ENCODE measurements at places on chromosomes 12 and 14.

DNA sequence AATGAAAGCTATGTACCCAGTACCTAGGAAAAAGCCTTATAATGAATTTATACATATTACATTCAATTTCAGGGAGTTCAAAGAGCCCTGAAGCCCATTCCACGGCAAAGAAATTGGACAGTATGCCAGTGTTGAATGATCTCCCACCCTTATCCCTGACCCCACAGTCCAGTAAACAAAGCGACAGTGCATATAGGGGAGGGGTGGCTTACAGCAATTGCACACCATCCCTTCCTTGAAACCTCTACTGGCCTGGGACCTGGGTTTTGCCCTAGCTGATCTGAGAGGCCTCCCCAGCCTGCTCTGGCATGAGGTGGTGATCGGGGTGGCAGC, 17.3 kb upstream of the RND1 start:
- no peak for DNase-seq

DNA sequence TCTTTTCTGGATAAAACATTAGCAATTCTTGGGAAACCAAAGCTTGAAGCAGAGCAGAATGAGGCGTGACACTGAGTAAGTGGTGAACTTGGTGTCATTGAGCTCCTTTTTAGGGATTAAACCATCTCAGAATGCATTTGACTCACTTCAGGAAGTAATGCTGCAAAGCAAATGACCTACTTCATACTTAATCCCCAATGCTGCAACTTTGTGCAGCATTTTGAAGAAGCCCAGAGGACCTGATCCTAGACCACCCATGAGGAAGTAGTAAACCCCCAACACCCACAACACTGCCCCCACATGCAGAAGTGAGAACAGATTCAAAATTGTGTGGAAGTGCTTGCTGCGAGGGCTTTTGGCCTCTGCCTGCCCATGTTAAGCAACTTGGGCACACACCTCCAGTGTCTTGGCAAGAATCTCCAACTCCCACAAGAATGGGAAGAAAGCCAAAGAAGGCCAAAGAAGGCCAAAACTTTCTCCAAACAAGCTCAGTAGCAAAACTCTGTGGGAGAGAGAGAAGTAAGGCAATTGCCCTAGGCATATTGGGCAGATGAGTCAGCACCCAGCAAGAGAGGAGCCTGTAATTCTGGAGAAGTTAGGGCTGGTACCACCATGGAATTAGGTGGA, 69.2 kb upstream of the ETV6 start:
- no peak for DNase-seq

DNA sequence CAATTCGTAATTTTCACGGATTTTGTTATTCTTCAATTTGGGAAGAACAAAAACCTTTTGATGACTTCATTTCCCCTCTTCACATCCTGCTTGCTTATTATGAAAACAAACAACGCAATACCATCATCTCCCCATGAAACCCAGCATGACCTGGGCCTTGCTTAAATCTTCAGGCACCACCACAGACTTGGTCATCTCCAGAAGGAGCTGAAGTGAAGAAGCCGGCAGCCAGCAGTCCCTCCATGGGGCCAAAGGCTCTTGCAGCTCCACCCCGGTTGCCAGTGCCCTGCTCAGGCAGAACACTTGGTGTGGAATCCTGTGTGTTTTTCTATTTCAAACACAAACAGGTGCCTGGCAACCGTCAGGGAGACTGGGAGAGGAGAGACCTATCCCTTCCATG, 982.9 kb upstream of the TMEM132C start:
- no peak for DNase-seq

DNA sequence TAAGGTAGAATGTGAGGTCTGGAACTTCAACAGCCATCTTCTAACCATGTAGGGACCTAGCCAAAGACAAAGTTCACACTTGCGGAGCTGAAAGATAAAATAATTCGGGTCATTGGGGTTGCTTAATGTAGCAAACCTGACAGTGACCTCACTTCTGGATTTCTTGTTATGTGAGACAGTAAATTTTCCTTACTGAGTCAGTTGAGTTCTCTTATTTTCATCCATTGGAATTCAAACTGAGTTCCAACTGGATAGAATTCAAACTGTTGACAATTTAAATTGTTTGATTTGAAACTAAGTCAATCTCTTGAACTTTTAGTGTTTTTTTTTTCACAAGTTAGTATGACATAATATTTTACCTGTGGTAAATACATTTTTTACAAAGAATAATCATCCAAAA, 406.5 kb downstream of the ADAMTS20 start:
- no peak for DNase-seq

DNA sequence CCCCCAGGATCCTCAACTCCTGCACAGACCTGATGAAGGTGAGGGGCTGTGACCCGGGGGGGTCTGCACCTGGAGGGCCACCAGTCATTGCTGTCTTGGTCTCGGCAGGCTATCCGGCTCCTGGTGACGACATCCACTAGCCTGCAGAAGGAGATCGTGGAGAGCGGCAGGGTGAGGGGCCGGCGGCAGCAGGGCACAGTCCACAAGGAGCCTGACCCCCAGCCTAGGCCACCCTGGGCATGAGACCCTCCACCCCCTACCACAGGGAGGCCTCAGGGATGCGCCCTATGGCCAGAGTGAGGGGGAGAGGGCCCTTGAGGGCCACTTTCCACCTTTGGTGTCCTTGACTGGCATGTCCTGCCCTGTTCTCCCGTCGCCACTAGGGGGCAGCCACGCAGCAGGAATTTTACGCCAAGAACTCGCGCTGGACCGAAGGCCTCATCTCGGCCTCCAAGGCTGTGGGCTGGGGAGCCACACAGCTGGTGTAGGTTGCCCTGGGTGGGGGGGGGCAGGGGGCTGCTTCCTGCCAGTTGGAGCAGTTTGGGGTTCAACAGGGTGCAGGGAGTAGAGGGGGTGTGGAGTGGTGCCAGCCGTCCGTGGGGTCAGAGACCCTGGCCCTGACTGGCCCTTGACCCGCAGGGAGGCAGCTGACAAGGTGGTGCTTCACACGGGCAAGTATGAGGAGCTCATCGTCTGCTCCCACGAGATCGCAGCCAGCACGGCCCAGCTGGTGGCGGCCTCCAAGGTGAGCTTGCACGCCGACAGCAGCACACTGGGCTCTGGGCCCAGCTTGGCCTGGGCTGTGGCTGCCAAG, 25.0 kb downstream of the HIP1R start:
- DNase-seq: peak; percentile 91

GRCh38 chr12:122819209-122819785, 16.0 kb upstream of the HIP1R start:
- no peak for DNase-seq

DNA sequence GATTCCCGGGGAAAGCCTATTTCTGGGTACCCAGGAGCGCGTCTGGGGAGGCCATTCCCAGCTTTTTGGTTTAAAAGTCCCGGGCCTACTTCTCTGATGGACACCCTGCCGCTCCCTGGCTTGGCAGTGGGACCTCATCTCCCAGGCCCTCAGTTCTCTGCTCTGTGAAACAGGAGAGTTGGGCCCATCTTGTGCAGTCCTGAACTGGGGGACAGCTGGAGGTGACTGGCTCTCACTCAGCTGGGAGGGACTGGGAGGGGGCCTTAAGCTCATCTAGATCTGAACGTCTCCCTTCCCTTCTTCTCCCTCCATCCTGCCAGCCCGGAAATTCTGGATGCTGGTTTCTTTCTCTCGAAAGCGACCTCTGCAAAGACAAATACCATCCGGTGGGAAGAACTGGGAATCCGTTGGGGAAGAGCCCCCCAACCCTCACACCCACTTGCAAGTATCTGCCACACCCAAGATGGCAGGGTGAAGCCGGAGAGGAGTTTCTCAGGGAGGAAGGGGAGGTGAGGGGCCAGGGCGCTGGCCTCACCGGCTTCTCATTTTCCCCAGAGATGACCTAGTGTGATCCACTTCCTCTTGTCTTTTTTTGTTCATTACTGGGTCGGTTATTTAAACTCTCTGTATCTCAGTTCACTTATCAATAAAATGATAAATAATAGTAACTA, 1.4 kb downstream of the RIN3 start:
- no peak for DNase-seq

GRCh38 chr12:22684140-22685118, 59.5 kb downstream of the ETNK1 start:
- DNase-seq: no peak

DNA sequence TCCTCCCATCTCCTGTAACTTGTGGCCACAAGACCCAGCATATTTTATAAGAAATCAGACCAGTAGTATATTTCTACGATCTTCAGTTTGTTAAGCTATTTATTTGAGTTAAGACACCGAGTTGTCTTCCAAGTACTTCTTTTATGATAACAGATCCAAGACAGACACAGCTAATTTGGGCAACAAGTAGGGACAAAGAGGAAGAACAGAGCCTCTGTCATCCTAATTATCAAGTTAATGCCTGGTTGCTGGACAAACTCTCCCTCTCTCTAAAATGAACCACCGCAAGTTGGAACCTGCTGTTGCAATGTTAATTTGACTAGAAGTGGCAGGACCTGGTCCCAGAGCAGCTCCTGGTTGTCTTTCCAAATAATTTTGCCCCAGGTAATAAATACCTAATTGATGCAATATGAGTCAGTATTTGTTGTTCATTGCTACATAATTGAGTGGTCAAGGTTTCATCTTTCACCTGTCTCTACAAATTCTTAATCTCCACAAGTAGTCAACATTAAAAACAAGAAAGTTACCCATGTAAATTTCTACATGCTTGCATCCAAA, 323.7 kb downstream of the PAWR start:
- DNase-seq: no peak

- no peak for DNase-seq
Measured at GRCh38 chr14:51677266-51677665, 25.6 kb downstream of the FRMD6 start.

DNA sequence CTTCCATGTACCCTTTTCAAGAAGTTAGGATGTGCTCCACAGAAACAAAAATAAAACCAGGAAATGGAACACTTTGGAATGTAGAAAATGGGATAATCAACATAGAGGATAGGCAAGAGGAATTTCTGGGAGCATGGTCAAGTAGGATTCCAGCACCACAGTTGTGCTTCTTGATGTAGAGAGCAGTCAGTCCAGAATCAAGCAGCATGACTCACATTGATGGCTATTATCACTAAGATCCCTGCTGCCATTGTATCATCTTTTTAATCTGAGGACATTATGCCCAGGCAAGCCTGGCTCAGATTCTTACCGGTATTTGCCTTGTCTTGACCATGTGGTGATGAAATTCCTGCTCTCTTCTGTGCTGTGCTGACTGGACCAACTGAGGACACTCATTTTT, 5.7 kb downstream of the ETFRF1 start:
- DNase-seq: no peak

DNA sequence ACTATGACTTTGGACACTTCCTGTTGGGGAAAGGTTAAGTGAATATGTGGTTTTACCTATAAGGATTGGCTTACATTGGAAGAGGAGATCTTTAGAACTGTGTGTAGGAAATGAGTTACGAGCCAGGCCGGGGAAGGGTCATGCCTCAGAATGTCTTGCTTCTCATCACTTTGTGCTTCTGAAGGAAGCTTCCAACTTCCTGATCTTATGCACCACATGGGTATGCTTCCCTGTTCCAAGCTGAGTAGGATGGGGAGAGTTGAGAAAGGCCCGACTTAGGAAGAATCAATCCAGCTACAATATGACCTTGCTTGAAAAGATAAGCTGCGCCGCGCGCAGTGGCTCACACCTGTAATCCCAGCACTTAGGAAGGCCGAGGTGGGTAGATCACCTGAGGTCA, 59.9 kb downstream of the STXBP6 start:
- no peak for DNase-seq

- no peak for DNase-seq
Measured at GRCh38 chr12:30440826-30441602, 254.7 kb downstream of the IPO8 start.

GRCh38 chr14:73460691-73461127, 2.4 kb upstream of the NUMB start:
- no peak for DNase-seq

DNA sequence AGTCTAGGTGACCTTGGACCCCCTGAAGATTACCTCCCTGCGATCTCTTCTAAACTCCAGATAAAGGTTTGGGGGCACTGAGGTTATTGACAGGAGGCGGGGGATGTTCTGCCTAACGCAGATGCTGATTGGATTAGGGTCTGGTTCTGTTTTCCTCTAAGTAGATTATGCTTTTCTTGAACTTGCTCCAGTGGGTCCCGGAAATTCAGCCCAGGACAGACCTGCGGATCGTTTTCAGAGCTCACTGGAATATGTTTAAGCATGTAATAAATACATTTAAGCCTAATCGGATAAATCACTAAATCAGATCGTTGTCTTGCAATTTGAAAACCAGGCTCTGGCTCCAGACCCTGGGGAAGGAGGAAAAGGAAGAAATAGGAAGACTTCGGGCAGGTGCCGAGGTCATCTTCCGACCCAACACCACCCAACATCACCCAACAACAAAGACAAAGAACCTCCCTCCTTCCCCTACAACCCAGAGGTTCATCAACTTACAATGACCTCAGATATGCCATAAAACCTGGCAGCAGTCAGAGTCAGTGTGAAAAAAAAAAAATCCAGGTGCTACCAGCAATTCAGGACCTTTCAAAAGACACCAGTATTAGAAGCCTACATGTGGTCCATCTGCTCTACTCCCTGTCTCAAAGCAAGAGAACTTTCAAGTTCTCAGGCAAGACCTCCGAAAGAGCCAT, 148.4 kb downstream of the KSR2 start:
- DNase-seq: no peak

GRCh38 chr12:62438098-62438692, 28.4 kb upstream of the MON2 start:
- no peak for DNase-seq

GRCh38 chr14:48628870-48629269, 953.5 kb upstream of the MDGA2 start:
- no peak for DNase-seq

All from left forelimb (tissue), 1 donor.